Fibroblast of lung (primary cell): ENCODE measurements at places on chromosomes 4 and X. TPM values are rescaled to one million over a fixed set of nuclear protein-coding genes. Genes with fewer than 3 reads are reported as not detected.

Gene MCF2
- total RNA-seq: under 0.01 TPM in 2 replicates

GRCh38 chrX:136920001-136920400, 39.5 kb upstream of the RBMX start:
- DNase-seq: no peak

Gene GPR50
- not detected in 2 replicates for total RNA-seq

Gene UGT2B11
- total RNA-seq: not detected in 2 replicates

- peak; percentile 68 for DNase-seq
Observed at GRCh38 chrX:53930515-53931380, 113.5 kb downstream of the PHF8 start.

GRCh38 chr4:1277667-1278665, 11.7 kb upstream of the MAEA start:
- no peak for DNase-seq

- DNase-seq: no peak
Observed at GRCh38 chrX:17882680-17883079, 21.6 kb upstream of the RAI2 start.

Gene KLF3
- total RNA-seq: 12.1 and 12.4 TPM in 2 replicates

Gene ZMAT1
- total RNA-seq: 0.51 and 1.8 TPM in 2 replicates

Gene NAP1L3
- 1.3 and 5.0 TPM in 2 replicates for total RNA-seq

- DNase-seq: no peak
Observed at GRCh38 chr4:24252121-24252520, 332.2 kb downstream of the DHX15 start.
